Eye (tissue), 1 donor: ENCODE measurements at places on chromosomes 2 and 18.
A peak's percentile ranks its signal among the peaks of the same experiment; 100 is the strongest.

GRCh38 chr2:28338831-28339321, 53.8 kb upstream of the FOSL2 start:
- peak; percentile 67 for DNase-seq

DNA sequence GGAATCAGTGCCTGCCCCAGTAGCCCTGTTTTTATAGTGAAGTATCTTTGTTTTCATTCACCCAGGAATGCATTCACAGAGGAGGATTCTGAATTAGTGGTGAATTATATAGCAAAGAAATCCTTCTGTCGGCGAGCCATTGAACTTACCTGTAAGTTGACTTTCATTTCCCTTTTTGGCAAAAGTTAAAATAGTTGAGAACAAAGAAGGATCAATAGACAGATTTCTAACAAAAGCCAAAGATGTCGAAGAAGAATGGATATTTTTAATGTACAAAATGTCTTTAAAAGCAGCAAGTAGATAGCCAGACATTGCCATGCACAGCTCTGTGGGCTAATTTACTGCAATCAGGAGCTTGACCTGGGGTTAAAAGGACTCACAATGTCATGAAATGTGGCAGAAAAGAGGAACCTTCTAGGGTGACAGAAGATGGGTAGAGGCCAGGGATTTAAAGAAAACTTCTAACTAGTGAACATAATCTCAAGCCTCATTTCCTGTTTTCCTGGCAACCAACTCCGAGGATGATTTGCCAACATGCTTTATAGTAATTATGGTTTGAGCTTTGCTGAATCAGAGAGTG, 53.8 kb upstream of the TMEM87B start:
- DNase-seq: no peak

DNA sequence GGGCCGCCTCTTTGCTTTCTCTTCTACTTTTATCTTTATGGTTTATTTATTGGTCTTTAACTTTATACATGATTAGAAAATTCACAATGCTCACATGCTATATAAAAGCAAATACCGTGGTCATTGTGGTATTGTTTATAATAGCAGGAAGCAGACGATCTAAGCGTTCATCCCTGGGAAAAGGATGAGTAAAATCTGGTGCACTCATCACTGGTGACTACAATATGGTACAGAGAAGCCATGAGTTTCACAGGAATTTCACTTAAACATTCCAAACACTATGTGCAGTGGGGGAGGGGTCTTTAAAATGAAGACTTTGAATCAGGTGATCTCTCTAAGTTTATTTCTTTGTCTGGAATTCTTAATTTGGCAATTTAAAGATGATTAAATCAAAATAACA, 97.9 kb downstream of the SCN3A start:
- DNase-seq: no peak

- no peak for DNase-seq
Observed at GRCh38 chr18:49613641-49614151, 51.8 kb downstream of the LIPG start.

- DNase-seq: no peak
Observed at GRCh38 chr2:234716271-234716670, 219.4 kb upstream of the ARL4C start.

DNA sequence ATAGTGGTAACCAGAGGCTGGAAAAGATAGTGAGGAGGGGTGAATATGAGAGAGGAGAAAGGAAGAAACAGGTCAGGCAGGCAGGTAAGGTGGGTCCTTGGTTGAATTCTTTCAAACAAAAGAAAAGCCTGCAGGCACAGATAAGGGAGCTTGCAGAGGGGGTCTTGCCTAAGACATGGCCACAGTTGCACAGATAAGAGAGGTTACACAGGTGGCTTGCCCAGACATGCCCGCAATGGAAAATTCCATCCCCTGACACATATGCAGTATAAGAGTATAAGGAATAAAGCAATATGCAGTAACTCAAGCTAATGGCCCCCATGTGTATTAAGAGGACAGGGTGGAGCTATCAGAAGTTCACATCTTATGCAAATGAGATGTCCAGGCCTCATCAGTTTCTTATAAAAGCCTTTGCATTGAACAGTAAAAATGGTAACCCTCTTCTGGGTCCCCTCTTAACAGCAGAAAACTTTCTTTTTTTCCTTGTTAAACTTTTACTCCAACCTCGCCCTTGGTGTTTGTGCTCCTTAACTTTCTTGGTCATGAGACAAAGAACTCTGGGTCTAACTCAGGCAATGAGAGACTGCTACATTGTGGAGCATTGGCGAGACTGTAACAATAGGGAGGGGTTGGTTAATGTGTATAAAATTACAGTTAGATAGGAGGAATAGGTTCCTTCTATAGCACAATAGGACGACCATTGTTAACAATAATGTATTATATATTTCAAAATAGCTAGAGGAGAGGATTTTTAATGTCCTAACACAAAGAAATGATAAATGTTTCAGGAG, 764.6 kb downstream of the TSN start:
- no peak for DNase-seq

GRCh38 chr18:61637905-61638595, 254.8 kb downstream of the RNF152 start:
- no peak for DNase-seq

- DNase-seq: no peak
Observed at GRCh38 chr2:140027320-140027719, 1247.1 kb upstream of the NXPH2 start.

GRCh38 chr2:160392201-160392600, 101.4 kb downstream of the RBMS1 start:
- no peak for DNase-seq

DNA sequence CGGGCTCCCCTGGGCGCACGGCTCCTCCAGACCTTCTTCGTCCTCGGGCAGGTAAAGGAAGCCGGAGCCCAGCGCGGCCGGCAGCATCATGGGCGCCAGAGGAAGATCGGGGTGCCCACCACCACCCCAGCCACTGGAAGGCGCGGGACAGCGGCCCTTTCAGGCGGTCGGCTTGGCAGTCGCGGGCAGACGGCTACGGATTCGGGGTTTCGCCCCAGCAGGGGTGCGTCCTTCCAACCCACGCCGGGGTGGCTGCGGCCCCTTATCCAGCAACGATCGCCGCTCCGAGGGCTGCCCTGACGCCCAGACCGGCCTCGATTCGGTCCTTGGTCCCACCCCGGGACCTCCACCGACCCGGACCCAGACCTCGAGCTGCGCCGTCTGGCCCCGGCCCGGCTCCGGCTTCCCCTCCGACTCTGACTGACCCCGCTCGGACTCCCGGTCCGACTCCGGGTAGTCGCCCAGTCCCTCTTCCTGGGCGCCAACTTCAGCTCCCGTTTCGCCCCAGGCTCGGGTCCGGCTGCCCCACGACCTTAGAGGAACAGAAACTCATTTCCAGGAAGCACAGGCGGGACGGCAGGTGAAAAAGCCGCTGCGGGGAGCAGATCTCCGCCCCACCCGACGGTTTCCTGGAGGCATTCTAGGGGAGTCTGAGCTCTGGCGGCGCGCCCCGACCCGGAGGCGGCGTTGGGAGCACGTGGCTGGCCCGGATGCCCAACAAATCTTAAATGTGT, 30.2 kb upstream of the SSB start:
- DNase-seq: peak; percentile 23

GRCh38 chr2:204298404-204298803, 246.9 kb upstream of the PARD3B start:
- DNase-seq: no peak

DNA sequence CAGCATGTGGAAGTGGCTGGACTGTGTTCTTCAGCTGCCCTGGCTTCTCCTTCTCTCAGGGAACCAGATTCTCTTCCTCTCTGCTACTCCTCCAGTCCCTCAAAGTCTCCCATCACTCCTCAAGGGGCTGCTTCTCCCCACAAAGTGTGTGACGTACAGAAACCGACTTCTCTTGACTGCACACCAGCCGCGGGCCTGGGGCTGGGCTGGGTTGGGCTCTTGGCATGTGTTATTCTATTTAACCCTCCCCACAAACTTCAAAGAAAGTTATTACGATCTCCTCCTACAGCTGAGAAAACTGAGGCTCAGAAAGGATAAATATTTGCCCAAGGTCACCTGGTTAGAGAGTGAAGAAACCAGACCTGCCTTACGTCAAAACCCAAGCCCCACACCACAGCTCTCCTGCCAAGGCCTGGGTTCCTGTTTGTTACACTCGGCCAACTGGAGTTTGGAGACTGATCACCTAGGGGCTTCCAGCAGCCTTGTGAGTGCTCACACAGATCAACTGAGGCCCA, 269.0 kb downstream of the TFCP2L1 start:
- no peak for DNase-seq

DNA sequence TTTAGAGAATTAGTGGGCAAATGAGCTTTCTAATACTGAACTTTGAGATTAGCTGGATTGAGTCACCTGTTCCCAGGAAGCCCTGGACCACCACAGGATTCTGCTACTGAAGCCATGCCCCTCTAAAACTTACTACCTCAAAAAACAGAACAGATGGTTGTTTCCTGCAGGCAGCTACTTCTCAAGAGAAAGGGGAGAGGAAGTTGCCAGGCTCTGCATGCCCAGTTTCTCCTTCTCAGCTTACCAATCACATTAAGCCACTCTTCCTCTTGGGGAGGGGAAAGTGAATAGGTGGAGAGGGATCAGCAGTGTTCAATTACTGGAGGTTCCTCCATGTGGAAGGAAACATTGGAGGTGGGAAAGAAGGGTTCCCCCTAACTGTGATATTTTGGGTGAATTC, 24.9 kb upstream of the C1GALT1C1L start:
- DNase-seq: no peak

- DNase-seq: peak; percentile 73
Observed at GRCh38 chr2:176325732-176326131, 56.5 kb downstream of the MTX2 start.

GRCh38 chr2:188338463-188338862, 46.8 kb downstream of the GULP1 start:
- DNase-seq: no peak

DNA sequence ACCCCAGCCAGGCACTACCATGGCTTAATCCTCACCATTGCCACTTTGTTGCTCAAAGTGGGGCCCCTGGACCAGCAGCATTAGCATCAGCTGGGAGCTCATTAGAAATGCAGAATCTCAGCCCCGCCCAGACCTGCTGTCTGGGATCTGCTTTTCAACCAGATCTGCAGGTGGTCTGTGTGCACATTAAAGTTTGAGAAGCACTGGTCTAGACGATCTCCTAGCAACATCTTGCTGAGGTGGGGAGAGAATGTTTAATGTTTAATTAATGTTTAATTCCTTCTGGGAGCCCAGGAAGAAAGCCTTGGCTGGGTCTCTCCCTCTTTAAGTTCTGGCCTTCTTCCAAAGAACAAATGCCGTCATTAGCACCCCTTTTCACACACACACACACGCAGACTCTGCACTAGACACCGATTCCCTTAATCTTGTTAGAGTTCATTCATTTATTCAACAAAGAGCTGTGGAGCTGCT, 53.7 kb downstream of the EDAR start:
- peak; percentile 77 for DNase-seq

DNA sequence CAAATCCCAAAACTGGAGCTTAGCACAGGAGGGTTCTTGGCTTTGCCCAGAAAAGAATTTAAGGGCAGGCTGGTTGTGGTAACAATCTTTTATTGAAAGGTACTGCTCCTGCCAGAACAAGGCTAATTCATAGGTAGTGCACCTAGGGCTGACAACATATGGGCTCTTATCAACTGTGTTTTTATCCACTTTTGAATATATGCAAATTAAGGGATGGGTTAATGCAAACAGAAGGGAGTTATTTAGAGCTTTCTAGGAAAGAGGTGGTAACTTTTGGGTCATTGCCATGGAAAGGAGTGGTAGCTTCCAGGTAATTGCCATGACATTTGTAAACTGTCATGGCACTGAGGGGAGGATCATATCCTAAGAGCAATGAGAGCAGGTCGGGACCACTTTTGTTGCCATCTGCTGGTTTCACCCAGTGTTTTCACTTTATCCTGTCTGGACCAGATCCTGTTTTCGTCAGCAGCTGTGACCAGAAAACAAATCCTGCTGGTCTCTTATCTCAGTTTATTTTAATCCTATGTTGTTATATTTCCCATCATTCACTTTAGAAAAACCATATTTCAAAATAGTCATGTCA, 981 bp downstream of the C2orf66 start:
- no peak for DNase-seq

DNA sequence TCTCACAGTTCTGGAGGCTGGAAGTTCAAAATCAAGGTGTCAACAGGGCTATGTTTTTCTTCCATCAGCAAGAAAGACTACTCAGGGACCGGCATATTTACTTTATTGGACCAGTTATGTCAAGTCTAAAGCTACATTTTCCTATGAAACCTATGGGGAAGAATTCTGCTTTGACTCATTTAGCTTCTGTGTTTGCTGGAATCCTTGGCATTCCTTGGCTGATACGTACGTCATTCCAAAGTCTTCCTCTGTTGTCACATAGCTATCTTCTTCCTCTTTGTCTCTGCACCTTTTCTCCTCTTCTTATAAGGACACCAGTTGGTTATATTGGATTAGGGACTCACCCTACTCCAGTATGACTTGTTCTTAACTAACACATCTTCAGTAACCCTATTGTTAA, 137.4 kb upstream of the FBXO11 start:
- no peak for DNase-seq

GRCh38 chr2:84958135-84959059, 12.6 kb upstream of the KCMF1 start:
- peak; percentile 80 for DNase-seq

- peak; percentile 67 for DNase-seq
Observed at GRCh38 chr2:189327879-189328847, 113.1 kb upstream of the WDR75 start.

DNA sequence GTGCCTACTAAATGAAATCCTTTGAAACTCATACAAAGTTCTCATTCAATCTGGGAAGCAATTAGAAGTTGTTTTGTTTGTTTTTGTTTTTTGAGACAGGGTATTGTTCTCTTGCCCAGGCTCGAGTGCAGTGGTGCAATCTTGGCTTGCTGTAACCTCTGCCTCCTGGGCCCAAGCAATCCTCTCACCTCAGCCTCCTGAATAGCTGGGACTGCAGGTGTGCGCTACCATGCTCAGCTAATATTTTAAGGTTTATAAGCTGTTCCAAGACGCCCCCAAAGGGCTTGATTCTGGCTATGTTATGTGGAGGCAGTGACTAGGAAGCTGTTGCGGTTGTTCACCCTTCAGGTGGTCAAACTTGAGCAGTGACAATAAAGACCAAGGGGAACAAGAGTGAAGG, 48.5 kb downstream of the NAB1 start:
- DNase-seq: no peak

- no peak for DNase-seq
Observed at GRCh38 chr2:168355121-168355520, 101.0 kb upstream of the CERS6 start.

DNA sequence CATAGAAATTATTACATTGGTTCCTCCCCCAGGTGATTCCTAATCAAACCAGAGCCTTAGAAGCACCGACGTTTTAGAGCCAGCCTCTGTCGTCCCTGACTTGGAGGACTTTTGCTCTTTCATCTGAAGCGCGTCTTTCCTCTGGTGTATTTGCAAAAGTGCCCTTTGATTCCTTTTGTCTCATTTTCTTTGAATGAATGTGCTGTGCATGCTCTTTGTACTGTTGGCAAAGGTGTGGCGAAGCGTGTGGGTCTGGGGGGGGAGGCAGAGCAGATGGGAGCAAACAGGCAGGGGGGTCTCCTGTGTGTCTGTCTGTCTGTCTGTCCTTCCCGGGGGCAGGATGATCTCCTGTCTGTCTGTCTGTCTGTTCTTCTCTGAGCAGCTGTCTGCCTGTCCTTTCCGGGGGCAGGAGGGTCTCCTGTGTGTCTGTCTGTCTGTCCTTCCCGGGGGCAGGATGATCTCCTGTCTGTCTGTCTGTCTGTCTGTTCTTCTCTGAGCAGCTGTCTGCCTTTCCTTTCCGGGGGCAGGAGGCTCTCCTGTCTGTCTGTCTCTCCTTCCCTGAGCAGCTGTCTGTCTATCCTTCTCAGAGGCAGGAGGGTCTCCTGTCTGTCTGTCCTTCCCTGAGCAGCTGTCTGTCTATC, 205.5 kb upstream of the MYT1L start:
- DNase-seq: no peak

- no peak for DNase-seq
Observed at GRCh38 chr2:8307606-8308180, 374.2 kb upstream of the ID2 start.
